Anterior cingulate cortex (tissue), 58 donors: ENCODE measurements at places on chromosomes 2 and 18.

GRCh38 chr18:13570856-13571495, 155.4 kb downstream of the FAM210A start:
- DNase-seq = no peak

GRCh38 chr2:45901468-45902032, 250.1 kb downstream of the PRKCE start:
- no peak for DNase-seq

DNA sequence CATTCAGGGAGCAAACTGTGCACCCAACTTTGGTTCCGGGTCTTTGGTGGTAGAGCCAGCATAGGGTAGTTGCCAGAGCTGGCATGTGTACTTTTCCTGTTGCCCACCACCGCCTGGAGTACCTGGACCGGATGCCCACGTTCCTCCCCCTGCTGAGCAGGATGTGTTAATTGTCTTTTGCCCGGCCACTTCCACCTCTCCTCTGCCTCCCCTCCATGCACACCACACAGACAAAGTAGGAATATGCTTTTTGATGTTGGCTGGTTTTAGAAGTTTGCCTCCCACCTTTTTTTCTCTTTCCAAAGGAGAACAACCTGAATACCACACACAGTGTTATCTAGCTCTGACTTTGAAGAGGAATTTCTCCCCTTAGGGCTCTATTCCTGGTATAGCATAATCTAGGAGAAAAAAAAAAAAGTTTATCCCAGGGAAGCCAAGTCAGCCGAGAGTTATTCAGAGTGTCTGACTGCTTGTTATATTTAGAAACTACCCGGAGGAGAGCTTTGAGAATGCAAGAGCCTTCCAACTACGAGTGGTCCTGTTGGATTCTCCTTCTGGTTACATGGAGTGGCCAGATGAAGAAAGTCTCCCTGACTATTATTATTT, 111.9 kb downstream of the SETBP1 start:
- no peak for DNase-seq

DNA sequence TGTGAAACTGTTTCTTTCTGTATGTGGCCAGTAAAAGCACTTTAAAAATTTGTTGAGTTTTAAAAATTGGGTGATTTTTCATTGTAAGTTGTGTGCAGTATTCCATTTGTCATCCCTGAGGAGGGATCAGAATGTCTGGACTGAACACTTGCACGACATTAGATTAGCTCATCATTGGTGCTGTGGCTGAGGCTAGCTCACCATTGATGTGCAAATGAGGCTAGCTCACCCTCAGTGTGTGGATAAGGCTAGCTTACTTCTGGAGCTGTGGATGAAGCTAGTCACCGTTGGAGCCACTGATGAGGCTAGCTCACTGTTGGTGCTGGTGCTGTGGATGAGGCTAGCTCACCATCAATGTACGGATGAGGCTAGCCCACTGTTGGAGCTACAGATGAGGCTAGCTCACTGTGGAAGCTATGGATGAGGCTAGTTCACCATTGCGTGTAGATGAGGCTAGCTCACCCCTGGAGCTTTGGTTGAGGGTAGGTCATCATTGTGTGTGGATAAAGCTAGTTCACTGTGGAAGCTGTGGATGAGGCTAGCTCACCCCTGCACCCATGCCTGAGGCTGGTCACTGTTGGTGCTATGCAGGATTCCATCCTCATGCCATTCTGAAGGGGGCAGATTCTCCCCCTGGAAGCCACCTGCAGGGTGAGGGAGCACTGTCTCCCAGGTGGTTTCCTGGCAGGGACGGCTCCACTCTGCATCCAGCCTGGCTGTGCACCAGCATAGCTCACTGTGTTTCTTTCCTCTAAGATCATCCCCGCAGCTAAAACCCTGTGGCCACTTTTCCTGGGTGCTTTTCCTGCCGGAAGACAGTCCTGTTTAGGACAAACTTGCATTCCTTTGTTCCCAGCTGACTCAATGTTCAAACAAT, 101.1 kb downstream of the TWIST2 start:
- no peak for DNase-seq

- no peak for DNase-seq
Observed at GRCh38 chr2:120809609-120810440, 74.2 kb downstream of the GLI2 start.

GRCh38 chr2:112793449-112793978, 9.2 kb upstream of the IL1A start:
- no peak for DNase-seq
